ENCODE measurements at places on chromosomes 5 and 9.

DNA sequence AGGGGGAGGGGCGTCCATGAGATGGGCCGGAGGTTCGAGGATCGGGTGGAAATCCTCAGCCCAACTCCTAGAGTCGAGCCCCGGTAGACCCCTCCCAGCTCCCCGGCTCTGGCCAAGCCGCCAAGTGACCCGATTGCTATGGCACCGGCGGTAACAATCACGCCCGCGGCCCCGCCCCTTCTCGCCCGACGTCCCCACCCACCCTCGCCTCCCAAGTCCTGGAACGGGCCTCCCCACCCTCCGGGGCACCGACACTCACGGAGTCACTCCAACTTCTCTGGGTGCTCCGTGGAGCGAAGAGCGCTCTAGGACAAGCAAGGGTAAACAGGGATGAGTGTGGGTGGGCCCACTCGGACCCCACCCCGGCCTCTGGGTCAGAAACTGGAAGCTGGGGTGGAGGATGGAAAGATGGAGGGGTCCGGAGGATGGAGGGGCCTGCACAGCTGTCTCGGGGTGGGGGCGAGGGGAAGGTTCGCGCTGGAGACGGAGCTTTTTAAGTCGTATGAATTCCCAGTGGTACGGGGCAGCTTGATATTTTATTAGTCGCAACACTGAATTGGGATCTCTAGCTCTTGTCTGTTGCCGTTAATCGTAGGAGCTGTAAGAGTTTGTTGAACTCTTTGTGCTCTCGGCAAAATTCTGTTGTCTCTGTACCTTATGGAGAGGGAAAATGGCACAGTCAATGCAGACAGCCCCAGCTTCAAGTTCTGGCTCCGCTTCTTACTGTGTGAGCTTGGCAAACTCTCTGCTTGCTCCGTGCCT is at the start of gene SPACA9:
Gene SPACA9 (plus strand): TSS at position 204 of the 762 bp plus-strand sequence. CDS start 5,050 bp downstream, outside the sequence.
- DNase-seq: no peak

DNA sequence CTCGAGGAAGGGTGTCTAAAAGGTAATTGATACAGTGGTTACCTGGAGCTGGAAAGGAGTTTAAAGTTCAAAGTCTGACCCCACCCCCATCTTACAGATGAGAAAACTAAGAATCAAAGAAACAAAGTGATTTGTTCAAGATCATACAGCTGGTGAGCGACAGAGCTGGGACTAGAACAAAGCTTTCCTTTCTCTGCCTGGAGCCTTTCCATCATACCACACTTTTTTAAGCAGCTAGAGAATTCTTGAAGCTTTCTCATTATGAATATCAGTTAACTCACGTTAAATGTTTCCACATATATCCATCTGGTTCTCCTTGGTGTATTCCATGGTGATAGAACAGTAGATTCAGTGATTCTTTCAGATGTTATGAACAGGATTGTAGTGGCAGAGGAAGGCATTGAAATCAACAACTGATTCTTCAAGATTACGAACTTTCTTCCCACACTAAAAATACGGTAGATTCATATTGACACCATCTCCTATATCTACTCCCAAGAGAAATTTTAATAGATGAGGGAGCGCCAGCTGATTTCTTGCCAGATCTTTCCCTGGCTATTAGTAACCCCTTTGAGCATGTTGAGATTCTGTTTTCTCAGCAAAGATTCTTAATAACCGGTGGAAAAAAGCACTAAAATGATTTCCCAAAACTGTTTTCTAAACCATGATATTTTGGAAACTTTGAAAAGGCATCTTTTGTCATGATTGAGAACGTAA is 233.7 kb downstream of the ADAMTSL1 start:
- no peak for DNase-seq

DNA sequence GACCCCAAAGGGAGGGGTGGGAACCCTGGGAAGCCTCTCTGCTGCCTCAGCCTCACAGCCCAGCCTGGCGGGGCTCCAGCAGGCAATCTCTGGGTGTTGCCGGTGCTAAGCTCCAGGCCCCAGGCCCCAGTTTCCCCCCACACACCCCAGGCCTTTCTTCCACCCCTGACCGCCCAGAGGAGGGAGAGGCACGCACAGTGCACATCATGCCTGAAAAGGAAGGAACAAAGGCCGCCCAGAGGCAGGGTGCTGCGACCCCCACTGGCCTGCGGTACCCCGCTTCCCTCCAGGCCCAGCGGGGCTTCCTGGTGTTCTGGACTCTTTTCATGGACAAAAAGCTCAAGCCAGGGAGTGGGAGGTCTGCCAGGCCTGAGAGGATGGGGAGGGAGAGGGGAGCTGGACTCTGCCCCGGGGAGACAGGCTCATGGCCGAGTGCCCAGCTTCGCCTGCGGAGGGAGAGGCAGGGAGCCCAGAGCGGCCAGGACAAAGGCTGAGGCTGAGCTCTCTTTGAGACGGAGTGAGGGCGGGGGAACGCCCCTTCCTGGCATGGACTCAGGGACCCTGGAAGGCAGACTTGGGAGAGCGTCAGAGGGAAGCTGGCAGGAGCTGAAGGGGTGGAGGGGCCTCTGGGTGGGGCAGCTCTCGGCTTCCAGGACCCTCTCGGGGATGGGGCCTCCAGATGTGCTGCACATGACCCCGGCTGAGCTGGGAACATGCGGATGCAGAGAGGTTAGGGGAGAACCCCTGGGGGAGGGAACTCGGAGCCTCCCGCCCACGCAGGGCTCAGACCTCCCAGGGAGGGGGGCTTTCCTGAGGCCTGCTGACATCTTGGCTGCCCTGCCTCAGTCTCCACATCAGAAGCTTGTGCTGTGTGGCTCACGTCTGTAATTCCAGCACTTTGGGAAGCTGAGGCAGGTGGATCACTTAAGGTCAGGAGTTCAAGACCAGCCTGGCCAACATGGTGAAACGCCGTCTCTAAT is 1.8 kb upstream of the ENTPD2 start:
- DNase-seq: peak; percentile 95

DNA sequence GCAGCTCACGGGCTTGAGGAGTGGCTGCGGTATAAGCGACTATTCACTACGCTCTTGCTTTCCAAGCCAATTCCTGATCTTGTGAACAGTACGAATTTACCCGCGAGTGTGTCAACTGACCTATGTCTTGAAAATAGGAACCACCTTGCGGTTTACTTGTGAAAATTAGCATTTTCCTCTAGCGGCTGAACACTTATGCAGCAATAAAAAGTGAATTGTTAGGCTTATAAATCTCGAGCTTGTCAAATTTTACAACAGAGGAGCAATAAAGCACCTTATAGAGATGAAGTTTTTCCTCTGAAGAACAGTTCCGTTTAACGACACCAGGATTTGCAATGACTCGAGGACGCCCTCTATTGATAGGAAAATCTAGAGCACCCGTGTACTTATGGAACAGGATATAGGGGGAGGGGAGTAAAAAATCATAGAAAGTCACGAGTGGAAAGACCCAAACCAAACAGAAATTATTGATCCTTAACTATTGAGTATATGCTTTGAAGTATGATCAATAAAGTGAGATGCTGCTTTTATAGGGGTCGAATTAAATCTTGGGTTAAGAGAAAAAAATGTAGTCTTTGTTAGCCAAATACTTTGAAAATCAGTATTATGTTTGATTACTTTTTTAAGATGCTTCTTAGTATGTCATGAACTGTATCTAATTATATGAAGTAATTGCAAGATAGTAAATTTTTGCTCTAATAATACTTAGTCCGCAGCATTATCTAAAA is 1.9 kb upstream of the RGMB start:
- peak; percentile 67 for DNase-seq

DNA sequence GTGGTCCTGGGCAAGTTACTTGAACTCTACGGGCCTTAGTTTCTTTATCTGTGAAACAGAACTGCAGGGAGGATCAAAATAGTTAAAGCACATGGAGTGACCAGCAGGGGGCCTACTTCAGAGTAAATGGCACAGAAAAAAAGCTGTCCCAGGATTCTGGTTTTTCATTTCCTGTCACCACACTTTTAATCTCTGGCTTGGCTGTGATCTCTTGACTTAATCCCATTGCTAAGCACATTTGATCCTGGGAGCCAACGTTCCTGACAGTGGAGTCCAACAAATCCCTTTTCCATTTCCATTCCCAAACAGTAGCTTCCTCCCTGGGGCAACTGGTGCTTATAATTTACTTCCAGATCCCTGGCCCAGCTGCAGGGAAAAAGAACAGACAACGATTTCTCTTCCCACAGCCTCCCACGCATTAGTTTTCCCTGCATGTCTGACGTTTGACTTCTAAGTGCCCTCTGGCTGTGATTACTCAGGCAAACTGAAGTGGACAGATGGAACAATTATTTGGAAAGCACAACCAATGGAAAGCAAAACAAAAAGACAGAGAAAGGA is 136.5 kb upstream of the STK32A start:
- DNase-seq: peak; percentile 72

DNA sequence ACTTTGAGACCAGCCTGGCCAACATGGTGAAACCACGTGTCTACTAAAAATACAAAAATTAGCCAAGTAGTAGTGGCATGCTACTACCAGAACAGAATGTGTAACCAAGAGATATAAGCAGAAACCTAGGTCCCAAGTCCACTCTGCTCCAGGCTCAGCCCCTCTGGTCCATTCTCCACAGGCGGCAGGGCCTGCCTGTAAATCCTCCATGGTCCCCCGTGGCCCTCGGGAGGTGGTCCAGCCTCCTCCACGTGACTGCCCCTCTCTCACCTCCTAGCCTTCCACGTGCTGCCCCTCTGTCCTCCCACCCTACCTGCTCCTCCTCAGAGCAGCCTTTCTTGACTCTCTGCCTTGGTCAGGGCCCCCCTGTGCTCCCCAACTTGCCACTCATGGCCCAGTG is 127.4 kb downstream of the GAPVD1 start:
- DNase-seq: no peak

DNA sequence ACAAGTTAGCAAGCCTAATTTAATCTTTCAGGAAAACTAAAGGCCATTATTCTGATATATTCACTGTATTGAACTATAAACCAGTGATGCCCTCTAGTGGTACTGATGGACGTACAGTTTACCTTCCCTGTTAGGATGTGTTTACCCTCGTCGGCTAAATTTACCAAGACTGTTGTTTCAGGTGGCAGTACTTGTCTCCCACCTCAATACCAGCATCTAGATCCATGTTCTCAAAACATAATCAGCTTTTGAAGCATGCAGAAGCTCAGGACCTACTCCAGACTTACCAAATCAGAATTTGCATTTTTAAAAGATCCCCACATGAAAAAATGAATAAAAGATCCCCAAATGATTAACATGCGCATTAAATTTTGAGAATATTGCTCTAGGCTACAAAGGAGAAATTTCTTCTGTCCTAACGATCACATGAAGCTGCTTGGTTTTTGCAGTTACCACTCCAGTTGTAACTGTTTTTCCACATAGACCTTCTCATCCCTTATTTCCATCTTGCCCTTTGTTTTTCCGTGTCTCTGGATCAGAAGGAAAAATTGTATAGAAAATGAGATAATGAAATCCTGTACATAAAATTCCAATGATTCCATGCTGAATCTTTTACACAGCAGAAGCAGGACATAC is 3.2 kb upstream of the BAAT start:
- DNase-seq: peak; percentile 48

- no peak for DNase-seq
Observed at GRCh38 chr9:22036866-22037626, 27.9 kb upstream of the CDKN2B start.

DNA sequence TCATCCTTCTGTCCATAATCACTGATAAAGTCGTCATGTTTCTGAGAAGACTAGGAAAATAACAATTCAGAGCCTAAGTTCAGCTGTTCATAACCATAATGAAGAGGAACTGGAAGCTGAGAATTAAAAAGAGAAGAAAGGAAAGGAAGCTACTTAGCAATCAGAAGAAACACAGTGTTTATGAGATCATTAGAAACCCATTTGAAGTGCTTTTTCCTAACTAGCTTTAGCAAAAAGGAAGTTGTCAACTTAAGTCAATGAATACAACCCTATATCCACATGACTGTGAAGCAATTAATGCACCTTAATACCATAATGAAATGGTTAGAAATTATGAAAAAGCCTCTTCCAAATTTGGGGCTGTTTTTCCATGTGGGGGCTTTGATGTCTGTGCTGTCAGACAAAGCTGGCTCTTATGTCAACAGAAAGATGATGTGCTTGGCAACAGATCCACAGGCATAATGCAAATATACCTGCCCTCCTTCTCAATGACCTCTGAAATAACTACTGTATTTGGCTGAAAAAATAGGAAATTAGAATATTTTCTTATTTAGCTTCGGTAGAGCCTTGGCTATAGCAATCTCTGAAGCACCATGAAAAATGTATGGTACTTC is 463.5 kb downstream of the RASEF start:
- DNase-seq: no peak

DNA sequence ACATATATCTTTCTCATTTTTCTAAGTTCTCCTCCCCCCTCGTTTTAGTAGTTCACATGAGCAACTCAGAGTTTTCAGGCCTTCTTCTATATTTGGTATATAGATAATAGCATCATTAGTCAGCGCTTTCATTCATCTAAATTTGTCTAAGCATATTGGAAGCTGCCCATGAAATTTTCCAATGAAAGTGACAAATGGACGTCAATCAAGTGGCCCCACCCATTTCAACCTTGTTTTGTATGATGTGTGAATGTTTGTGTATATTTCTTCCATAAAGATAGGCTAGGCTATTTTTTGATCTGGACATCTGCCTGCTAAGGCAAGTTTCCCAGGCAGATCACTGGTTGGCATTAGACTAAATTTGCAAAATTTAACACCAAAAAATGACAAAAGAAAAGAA is 104.0 kb upstream of the SSBP2 start:
- no peak for DNase-seq

- DNase-seq: no peak
Observed at GRCh38 chr5:132069994-132070393, 3.6 kb upstream of the CSF2 start.

DNA sequence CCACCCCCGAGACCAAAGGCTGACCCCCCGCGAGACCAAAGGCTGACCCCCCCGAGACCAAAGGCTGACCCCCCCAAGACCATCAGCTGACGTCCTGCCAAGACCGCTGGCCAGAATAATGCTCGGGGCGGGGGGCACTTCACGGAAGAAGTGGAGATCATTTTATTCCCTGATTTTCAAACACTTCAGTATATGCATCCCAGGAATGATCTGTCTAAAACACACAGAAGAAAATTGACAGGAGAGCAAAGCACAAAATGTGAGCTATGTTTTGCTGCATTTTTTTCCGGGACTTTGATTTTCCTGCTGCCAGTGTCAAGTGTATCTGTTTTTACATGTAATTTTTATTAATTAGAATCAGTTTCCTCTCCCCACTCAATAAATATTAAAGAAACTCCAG is 67.1 kb downstream of the ADAMTS2 start:
- DNase-seq: no peak

DNA sequence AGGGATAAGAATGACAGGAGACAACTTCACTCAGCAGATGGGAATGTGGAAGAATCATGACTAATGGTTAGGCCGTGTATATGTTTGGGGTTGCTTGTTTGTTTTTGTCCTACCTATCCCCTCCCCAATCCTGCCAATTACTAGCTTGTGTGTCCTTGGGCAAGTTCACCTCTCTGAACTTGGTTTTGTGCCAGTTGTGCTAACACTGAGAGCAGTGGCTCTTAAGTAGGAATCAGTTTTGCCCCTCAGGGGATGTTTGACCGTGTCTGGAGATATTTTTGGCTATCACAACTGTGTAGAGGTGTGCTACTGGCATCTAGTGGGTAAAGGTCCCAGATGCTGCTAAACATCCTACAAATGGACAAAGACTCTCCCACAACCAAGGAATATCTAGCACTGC is 287.0 kb downstream of the DMRT2 start:
- DNase-seq: no peak

- no peak for DNase-seq
Observed at GRCh38 chr5:179397516-179397915, 52.3 kb upstream of the ADAMTS2 start.

- DNase-seq: no peak
Observed at GRCh38 chr9:116549786-116550660, 137.1 kb upstream of the TRIM32 start.
